ENCODE measurements at places on chromosomes 12 and 14.

DNA sequence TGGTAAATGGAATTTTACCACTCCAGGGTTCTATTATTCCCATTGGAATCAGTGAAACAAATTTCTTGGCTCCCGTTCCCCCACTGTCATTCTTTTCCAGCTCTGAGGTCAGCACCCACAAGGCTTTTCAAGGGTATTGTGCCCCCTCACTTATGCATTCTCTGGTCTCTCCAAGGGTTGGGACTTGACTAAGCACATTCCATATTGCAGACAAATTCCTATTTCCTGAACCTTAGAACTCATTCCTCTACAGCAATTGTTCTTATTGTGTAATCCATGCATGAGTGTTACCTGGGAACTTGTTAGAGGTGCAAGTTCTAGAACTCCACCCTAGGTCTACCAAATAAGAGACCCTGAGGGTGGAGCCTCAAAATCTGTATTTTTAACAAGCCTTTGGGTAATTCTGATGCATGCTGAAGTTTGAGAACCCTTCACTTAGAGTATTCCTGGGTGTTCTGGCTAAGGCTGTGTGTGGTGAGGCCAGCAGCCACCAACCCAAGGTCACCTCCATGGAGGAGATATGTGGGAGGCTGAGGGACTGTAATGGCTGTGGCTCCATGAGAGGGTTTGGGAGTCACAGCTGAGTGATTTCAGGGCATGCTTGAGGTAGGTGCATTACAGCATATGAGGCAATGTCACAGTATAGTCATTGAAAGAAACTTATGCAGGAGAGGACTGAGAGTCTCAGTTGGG is 150.9 kb downstream of the TTC6 start:
- peak; percentile 55 for DNase-seq

DNA sequence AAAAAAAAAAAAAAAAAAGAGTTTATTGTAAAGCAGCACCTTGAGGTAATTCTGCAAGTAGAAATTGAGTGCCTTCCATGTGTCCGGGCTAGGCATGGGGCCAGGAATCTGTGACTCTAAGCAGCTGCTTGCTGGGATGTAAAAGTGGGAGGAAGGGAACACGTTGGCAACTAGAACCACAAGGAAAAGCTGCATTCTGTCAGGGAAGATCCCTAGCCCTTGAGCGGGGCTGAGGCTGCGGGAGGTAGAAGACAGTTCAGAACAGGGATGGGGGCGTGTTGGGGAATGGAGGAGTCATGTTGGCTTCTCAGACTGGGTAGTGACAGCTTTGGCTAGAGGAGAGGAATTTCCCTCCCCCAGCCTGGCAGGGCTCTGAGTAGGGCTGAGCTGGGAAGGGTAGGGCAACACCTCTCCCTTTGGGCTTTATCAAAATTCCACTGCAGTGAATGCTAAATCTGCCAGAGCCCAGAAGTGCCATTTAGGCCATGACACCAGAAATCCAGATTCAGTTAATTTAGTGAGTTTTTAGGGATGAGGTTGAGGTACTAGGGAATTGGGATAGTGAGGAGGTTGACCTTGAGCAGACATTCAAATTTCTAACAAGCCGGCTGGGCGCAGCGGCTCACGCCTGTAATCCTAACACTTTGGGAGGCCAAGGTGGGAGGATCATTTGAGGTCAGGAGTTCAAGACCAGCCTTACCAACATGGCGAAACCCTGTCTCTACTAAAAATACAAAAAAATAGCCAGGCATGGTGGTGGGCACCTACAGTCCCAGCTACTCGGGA is 3.4 kb upstream of the TRAFD1 start:
- DNase-seq = peak; percentile 89

- DNase-seq = no peak
Measured at GRCh38 chr12:53179687-53180219, 769 bp upstream of the ZNF740 start.

DNA sequence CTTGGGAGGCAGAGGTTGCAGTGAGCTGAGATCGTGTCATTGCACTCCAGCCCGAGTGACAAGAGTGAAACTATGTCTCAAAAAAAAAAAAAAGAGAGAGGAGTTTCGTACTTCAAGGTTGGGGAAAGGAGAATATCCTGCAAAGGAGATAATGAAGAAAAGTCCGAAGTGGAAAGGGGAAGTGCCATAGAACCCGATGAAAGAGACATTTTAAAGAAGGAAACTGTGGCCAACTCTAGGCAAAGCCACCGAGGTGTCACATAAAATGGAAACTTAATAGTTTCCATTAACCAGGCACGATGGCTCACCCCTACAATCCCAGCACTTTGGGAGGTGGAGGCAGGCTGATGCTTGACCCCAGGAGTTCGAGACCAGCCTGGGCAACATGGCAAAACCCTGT is 15.0 kb upstream of the LTBP2 start:
- no peak for DNase-seq

DNA sequence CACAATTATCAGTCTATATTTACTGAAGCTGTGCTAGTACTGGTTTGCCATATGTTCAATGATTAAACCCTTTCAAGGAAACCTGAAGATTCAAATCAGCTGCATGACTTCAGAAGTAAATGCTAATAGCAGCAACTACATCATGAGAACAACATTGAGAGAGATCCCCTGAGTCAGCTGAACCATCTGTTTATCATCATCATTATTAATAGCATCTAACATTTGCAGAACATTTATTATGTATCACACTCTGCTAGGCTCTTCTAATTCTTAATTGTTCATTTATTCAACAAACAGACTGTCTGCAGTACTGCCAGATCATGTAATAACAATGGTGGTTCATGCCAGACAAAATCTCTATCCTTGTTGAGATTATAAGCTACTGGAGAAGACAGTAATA is 157.4 kb downstream of the KLHL28 start:
- DNase-seq = no peak

DNA sequence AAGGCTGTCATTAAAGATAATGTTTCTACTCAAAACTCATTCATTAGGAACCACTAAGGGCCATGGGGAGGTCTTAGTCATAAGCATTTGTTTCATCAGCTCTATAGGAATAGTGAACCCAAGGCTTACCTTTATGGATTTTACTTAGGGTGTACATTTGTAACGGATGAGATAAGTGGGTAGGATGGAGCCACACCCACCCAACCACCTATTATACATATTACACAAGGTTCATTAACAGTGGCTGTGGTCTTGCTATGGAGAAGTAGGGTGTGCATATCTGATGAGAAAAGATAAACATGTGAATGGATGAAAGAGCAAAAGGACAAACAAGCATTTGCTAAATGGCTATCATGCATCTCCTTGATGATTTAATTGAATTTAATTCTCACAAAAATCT is 39.6 kb upstream of the ITPR2 start:
- no peak for DNase-seq

- no peak for DNase-seq
Measured at GRCh38 chr12:117402363-117402762, 40.9 kb upstream of the NOS1 start.

DNA sequence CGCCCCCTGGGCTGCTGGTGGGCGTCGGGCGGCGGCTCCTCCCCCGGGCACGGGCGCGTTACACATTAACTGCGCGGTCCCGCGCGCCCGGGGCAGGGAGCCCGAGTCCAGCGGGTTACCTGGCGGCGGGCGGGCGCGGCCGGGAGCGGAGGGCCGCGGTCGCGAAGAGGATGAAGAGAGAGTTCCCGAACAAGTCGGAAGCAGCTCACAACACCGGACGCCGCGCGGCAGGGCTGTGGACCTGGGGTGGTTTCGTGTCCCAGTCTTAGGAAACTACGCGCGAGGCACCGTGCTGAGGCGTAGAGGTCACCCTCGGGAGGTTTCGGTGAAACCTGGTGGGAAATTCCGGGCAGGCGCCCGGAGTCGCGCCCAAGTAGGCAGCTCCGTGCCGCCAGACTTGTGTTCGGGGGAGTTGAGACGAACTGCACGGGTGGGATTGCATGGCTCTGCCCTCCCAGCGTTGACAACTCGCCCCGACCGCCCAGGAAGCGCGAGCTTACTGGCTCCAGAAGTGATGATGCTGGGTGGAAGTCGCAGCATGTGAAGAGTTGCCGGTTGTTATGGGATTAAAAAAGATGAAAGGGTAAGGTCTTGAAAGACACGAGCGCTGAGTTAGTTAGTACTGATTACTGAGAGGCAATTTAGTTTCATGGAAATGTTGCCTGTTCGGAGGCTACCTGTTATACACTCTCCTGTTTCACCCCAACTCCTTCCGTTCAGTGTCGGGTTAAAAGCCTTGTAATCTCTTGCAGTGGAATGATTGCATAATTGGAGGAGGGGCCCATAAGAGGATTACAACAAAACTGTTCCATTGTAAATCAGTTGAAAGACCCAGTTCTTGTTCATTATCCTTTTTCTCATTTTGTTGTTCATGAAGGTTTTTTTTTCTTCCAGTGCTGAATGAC is 879 bp downstream of the RAB3IP start:
- peak; percentile 75 for DNase-seq

GRCh38 chr14:32286602-32287001 is 42.5 kb upstream of the AKAP6 start:
- DNase-seq = no peak

GRCh38 chr14:73613419-73613963 is 1.2 kb downstream of the ACOT6 start:
- DNase-seq = no peak

DNA sequence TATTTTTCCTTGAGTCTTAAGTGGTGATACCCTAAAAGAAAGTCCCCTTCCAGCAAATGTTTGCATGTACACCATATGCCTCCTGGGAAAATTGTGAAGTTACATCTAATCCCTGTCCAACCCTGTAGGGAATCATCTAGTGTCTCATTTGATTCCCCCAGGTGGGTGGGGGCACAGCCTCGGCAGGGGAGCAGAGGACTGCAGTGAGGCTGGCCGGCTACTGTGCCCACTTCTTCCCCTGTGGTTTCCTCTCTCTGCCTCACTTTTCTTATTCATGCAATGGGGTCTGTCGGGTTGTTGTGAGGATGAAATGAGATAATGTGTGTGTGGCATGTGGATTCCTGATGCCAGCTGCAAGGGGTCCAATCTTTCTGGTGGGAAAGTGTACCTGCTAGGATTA is 6.0 kb downstream of the PAPLN start:
- DNase-seq = no peak

DNA sequence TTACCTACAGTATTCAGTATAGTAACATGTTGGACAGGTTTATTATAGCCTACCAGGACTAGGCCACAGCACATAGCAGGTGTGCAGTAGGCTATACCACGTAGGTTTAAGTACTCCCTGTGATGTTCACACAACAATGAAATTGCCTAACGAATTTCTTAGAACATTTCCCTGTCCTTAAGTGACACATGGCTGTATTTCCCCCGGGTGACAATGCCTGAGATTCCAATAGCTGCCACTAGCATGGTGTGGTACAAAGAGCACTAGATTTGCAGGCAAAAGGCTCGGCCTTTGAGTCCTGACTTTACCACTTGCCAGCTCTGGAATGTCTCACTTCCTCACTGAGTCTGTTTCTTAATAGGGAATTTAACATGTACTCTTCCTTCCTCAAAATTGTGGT is 19.7 kb downstream of the PTPN21 start:
- DNase-seq = no peak

- no peak for DNase-seq
Measured at GRCh38 chr12:126974779-126975178, 1292.2 kb upstream of the TMEM132C start.

DNA sequence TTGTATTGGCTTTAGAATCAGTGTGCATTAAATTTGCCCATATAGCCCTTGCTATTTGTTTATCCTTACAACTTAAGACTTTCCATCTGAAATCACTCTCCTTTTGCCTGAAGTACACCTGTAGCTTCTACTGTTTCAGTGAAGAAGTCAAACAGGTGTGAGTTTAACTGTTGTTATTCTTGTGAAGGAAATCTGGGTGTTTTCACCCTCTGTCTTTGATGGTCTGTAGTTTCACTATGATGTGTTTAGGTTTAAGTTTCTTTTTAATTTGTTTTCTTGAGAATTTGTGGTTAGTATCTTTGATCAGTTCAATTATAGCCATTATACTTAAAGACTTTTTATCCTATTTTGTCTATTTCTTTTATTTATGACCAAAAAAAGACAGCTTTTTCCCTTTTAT is 68.9 kb upstream of the BBS10 start:
- no peak for DNase-seq

GRCh38 chr12:94872971-94873733 is 130.3 kb downstream of the NDUFA12 start:
- DNase-seq = no peak

DNA sequence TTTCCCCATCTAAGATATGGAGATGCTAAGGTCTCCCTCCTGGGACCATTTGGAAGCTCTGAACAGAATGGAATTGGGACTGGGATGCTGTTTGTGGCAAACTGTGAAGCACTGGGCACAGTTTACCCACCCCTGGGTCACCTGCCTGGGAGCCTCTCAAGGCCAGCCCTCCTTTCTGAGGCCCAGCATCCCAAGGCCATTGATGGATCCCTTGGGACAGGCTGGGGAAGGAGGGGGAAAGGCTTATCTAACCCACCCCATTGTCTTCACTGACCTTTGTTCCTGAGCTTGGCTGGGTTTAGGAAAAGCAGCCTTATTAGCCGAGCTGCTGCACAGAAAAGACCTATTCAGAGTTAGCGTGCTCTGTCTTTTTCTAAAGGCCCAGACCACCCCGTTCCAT is 5.2 kb downstream of the CCDC85C start:
- DNase-seq = no peak

DNA sequence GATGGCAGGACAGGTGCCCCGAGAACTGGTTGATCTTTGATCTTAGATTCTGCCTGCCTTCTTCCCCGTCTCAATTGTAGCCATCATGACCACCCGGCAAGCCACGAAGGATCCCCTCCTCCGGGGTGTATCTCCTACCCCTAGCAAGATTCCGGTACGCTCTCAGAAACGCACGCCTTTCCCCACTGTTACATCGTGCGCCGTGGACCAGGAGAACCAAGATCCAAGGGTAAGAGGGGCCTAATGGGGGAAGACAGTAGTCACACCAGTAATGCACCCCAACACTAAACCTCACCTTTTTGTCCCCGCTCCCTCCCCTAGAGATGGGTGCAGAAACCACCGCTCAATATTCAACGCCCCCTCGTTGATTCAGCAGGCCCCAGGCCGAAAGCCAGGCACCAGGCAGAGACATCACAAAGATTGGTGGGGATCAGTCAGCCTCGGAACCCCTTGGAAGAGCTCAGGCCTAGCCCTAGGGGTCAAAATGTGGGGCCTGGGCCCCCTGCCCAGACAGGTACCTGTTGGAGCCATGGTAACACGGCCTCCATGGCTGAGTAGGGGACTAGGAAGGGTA is 556 bp downstream of the TROAP start:
- DNase-seq = no peak

DNA sequence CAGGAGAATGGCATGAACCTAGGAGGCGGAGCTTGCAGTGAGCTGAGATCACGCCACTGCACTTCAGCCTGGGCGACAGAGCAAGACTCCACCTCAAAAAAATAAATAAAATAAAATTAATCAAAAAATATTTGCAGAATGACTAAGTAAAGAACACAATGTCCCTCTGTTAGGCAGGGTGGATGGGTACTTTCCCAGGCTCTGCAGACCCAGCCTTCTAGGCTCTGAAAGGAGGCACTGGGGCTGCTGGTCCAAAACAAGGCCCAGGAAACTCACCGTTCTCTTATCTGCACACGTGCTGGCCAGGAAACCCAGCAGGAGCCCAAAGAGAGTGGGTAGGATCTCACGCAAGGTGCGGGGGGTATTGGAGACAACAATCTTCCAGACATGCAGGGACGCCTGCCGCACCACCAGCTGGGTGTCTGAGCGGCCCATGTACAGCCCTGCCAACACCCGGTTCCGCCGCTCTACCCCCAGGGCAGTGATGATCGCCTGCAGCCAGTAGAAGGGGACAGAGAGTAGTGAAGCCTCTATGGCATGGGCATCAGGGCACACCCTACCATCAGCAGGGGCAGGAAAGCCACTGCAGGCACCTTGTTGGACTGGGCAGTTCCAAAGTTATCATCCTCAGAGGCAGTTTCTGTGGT is 25.8 kb upstream of the RAB35 start:
- DNase-seq = no peak

GRCh38 chr12:68370006-68370590 is 37.9 kb upstream of the MDM1 start:
- no peak for DNase-seq

All from epithelial cell of esophagus (primary cell).